ENCODE measurements at places on chromosomes 16 and 17.

- DNase-seq = peak; percentile 78
Observed at GRCh38 chr17:37699285-37699973, 45.4 kb downstream of the HNF1B start.

DNA sequence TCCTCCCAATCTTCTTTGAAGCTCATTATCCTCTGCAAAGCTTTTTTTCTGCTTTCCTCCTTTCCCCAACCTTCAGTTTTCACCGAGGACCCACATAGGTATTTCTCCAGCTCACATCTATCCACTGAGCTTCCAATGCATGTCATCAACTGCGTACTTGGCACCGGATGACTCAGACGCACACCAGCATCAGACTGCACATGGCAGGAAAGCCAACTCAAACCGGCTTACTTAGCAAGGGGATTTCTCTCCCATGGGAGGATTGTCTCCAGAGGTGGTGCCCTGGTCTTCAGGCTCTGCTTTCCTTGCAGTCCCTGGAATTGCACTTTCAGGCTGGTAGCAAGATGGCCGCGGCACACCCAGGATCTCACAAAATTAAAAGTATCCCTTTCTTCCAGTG is 1.7 kb upstream of the AKTIP start:
- no peak for DNase-seq

- no peak for DNase-seq
Observed at GRCh38 chr17:76281573-76282371, 16.6 kb downstream of the UBALD2 start.

GRCh38 chr17:5419356-5419958 is at the start of gene NUP88:
NUP88 (minus strand) TSS chr17:5419662; CDS start chr17:5419650, 12 bp downstream.
- DNase-seq = peak; percentile 97

DNA sequence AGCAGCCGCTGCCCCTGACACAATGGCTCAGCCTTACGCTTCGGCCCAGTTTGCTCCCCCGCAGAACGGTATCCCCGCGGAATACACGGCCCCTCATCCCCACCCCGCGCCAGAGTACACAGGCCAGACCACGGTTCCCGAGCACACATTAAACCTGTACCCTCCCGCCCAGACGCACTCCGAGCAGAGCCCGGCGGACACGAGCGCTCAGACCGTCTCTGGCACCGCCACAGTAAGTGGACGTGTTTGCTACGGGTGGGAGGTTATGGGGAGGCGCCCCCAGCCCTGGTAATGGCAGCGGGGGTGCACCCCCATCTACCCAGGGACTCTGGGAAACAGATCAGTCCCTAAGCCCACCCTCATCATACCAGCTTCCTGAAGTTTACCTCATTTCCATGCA is 185.5 kb downstream of the RBFOX1 start:
- no peak for DNase-seq

- no peak for DNase-seq
Observed at GRCh38 chr17:9241774-9242496, 220.6 kb downstream of the NTN1 start.

GRCh38 chr16:78461496-78462287 is 362.2 kb downstream of the WWOX start:
- DNase-seq = peak; percentile 86

DNA sequence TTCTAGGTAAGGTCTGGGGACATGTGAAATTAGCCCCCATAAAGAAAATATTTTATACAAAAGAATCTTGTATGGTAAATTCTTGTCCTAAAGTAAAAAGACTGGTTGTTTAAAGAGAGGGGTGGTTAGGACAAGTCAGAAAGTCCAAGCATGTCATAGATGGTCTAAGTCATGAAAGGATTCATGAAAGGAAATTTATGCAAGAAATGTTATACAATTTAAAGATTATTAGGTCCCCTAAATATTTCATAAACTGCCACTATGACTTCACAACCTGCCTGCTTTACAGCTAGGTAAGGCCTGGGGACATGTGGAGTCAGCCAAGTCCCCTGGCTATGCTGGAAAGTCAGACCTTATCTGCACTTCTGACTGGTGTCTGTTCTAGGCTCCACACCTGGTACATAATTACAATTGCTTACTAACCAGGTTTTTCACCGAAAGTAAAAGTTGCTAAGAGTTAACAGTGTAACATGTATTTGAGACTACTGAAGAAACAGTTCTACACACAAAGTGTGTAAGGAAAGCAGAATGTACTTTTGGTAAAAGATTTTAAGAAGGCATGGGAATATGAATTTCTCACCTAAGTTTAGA is 17.0 kb downstream of the N4BP1 start:
- peak; percentile 24 for DNase-seq

GRCh38 chr16:70597135-70597835 is 49.1 kb upstream of the IL34 start:
- no peak for DNase-seq

Measured in T47D (cell line).